HS-5 (cell line): ENCODE measurements at places on chromosomes 12 and 14.

GRCh38 chr12:106001837-106002218 is 136.9 kb downstream of the NUAK1 start:
- no peak for DNase-seq

- DNase-seq, result no peak
Observed at GRCh38 chr12:124509676-124510300, 57.6 kb downstream of the NCOR2 start.

GRCh38 chr14:72644758-72645489 is 249.0 kb downstream of the DPF3 start:
- DNase-seq, result no peak

DNA sequence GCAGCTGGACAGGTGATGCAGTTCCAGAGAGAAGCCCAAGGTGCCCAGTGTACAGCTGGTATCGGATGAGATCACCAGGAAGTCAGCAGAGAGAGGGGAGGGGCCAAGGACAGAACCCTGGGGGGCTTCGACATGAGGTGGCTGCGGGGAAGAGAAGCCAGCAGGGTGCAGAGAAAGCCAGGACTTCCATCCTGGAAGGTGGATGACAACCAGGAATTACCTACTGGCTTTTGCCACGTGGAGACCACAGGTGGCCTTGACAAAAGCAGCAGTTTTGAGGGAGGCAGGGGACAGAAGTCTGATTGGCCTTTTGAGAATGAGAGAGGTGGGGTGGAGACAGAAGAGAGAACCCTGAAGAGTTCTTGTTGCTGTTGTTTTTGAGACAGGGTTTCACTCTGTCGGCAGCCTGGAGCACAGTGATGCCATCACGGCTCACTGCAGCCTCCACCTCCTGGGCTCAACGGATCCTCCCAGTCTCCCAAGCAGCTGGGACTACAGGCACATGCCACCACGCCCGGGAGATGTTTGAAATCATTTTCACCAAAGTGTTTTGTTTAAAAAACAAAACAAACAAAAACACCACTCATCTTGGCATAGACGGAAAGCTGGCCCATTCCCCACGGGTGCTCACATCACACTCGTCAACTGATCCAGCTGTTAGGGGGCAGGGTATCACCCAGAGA is 35.2 kb downstream of the CDC42BPB start:
- no peak for DNase-seq

DNA sequence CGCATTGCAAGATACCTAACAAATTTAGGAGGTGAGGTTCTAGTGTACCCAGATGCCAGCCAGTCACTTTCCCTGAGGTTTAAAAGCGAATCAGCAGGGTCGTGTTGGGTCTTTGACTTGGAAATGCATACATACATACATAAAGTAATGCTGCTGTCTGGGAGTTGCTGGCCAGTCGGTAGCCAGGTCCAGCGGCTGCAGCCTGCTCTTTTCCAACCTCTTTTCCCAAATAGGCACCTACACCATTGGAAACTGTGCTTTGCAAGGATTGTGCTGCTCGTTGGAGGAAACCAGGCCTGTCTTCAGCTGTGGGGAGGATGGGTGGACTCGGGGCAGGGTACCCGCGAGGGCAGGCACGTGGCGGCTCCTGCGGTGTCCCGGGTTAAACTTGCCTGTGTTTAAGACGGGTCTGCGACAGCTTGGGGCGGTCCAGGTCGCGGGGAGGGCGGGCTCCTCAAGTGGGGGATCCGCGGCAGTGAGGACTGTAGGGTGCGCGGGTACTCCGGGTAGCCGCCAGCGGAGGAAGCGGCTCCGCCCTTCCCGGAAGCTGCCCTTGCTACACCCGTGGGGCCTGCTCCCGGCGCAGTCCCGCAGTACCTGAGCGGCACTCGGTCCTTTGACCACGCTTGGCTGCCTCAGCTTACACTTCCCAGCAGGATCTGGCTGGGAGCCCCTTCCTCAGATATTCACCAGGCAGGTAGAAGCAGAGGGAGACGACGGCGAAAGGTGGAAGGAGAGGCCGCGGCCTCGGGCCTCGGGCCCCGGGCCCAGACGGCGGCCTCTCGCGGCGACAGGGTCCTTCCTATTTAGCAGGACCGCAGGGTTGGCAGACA is 2.7 kb downstream of the TTC6 start:
- no peak for DNase-seq

DNA sequence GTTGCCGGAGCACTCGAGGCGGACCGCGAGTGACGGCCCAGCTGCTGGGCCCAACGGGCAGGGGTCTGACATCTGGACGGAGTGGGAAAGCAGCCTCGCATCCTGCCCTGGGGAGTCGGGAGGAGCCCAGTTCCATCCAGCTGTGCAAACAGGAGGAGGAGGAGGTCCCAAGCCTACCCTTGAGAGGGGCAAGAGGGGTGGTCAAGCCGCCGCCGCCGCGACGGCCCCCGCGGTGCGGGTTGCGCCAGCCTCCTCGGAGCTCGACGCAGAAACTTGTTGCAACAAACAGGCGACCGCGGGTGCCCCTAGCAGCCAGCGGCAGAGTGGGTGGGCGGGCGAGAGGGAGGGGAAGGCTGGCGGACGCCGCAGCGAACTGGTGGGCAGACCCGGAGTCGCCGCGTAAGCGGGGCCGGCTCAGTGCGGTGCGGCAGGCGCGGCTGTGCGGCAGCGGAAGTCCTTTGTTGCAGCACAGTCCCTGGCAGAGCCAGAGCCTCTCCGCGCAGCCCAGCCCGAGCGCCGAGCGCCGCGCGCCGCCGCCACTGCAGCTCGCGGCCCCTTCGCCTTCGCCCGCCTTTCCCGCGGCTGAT is at the start of gene ZBTB1:
Gene ZBTB1 (plus strand): TSS at position 461 of the 587 bp plus-strand sequence. CDS start 16,735 bp downstream, outside the sequence.
- no peak for DNase-seq

DNA sequence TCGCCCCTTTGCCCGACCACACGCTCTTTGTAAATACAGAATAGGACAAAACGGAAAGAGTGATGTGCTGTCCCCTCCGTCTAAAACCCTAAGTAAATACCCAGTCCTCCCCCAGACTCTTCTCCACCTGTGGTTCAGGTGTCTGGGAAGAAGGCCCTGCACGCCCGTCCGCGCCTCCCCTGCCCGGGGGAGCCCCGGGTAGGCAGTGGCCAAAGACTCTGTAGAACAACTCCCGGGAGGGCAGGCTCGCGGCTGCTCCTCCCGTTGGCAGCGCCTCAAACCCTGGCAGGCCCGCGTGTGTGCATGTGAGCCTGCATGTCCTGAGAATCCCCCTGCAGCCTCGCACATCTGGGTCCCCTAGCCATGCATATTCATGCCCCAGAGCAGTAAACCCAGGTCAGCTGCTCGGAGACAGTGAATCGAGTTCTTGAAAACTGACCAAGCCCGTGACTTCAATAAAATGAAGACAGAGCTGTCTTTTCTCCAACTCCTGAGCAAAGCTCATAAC is 165.8 kb downstream of the MON2 start:
- no peak for DNase-seq

- no peak for DNase-seq
Observed at GRCh38 chr14:30600922-30601918, 20.9 kb upstream of the SCFD1 start.

DNA sequence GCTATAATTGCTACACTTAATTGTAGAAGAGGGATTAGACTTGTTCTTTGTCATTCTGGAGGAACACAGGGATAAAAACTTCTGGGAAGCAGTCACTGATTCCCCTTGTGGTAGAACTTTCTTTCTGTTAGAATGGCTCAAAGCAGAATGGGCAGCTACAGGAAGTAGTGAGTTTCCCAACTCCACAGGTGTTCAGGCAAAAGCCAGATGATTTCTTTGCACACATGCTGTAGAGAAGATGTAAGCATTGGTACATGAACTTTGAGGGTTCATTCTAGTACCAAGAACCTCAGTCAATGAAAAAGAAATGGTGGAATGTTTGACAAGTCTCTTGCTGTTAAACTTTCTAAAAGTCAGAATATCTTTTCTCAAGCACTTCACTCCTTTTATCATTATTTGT is 4.3 kb downstream of the NDUFA9 start:
- no peak for DNase-seq

DNA sequence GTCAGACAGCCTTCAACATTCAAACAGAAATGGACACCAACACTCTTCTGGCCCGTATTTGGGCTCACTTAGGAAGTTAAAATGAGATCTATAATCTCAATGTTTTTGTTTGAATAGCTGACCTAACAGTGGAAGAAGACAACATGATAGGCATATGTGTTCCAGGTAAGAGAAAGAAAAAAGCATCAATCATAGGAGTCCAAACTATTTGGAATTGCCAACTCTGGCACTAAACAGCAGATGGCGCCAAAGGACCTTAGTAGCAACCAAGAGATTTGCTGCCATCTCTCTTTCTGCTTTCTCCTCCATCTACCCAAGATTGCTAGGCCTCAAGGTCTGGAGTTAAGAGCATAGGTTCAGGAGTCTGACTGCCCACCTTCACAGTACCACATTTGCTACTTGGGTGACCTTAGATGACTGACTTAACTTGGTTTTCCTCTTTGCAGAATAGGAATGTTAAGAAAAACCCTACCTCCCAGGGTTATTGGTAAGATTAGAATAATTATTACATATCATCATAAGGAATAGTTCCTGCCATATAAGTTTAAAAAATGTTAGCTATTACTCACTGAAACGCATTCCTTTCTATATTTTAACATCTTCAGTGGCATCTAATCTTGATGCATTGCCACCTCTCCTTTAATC is 30.2 kb downstream of the PEX5 start:
- DNase-seq, result peak; percentile 43

GRCh38 chr14:94646481-94646880 is 34.3 kb downstream of the SERPINA3 start:
- peak; percentile 2 for DNase-seq

GRCh38 chr12:121060149-121061001 is 21.3 kb upstream of the OASL start:
- DNase-seq, result no peak

GRCh38 chr12:133235401-133236112 is at the start of gene ANHX:
Gene ANHX (minus strand): TSS chr12:133235877. CDS start chr12:133234356, 1,521 bp downstream.
- DNase-seq, result no peak

- no peak for DNase-seq
Observed at GRCh38 chr12:32305163-32305562, 94.2 kb upstream of the FGD4 start.

GRCh38 chr14:50762001-50762930 is 68.7 kb downstream of the NIN start:
- peak; percentile 72 for DNase-seq

GRCh38 chr12:128336204-128337070 is 69.5 kb downstream of the TMEM132C start:
- no peak for DNase-seq

DNA sequence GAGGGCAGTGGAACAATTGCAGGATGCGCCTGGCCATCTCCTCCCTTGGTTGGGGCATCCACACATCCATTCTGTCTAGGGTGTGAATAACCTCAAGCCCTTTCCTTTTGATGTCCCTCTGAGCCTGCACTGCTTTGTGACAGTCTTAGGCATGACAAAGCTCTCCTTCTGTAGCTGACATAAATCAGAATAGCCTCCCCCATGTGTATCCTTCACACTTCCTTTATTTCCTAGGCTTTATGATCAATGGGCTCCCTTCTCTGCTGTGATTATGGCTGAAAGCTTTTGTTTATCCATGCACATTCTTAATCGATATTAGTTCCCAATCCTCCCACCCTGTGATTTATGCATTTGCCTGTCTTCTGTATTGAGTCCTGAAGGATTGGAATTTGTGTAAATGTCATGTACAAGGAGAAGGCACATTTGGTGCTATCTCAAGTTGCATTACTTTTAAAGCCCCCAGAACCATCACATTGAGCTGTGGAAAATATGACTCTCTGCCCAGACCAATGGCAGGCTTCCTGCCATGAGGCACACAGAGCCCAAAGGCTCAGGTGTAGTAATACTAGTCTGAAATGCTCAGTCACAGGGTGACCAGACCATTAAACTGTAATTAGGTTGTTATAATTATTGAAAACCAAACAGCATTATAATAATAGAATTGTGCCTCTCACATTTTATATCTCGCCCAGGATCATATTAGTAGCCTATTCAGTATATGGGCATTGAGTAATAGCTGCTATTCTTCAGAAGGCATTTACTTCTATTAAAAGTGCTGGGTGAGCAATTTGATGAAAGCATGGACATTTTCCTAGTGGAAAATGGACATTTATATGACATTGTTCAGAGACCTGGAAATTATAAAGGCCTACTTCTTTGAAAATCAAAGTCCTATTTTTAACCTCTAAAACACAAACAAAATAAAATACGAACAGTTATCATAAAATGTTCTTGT is 14.0 kb downstream of the EMP1 start:
- DNase-seq, result no peak

- DNase-seq, result peak; percentile 47
Observed at GRCh38 chr14:83347874-83348273, 1814.2 kb upstream of the SEL1L start.

DNA sequence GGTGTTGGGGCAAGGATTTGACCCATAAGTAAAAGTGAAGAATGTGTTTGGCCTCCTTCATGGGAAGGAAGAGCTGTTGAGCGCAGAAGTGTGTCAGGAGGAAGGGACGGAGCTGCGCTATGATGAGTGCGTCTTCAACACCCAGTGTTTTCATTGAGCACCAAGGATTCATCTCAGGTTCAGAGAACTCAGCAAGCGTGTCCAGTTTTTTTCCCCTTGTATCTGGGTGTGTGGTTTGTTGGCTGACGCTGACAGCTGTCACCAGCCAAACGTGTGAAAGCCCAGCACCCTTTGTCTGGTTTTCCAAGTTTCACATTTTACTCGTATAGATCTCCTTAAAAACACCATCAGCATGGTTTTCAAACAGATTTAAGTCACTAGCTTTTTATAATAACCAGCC is 12.3 kb downstream of the EP400 start:
- no peak for DNase-seq
